ENCODE measurements at places on chromosomes 4 and X.

- DNase-seq: no peak
Measured at GRCh38 chrX:119646515-119646914, 40.3 kb upstream of the NKRF start.

DNA sequence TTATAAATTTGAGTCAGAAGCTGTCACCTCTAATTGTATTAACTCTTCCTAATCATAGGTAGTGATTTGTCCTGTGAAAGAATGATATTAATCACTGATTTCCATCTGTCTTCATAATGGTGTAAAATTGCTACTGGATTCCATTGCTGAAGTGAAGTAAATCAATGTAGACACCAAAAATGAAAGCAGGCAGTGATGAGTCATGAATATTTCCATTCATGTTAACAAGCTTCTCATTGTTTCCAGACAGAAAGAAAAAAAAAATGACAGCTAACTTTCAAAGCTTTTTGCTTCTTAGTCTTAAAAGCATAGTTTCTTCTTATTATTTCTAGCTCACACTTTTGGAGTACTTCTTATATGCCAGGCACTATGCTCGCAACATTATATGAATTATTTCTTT, 21.5 kb downstream of the FAM114A1 start:
- DNase-seq: peak; percentile 84

DNA sequence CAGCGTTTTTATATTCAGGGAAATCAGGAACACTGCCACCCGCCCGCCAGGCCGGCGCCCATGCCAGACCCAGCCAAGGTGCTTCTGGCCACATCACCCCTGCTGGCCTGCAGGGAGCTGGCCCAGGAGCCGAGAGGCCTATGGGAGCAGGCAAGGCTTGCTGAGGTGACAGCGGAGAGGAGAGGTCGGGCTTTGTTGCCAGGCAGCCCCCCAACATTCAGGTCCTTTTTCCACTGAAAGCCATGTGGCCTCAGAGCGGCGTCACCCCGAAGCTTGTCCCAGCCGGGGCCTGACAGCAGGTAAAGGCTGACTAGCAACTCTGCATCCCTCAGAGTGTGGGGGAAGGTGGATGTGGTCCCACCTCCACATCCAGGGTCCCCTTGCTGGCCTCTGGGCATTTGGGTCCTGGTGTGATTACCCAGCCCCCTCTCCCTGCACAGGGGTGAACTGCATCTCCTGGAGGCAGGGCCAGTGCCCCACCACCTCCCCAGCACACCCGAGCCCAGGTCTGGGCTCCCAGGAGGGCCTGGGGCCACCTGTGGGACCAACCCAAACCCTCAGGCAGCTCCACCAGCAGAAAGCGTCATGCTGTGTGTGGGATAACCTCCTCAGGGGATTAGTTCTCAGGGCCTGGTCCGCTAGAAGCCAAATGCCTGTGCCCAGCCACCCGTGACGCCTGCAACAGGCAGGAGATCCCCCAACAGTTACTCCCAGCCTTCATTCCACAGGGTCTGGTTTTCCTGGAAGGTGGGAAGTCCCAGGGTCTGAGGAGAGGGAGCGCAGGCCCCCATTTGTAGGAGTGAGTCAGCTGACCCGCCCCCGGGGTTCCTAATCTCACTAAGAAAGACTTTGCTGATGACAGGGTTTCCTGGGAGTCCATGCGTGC, at the start of gene PDE6B:
TSS of gene PDE6B (plus strand) at position 869 of the 886 bp plus-strand sequence. CDS start 54 bp downstream, outside the sequence.
- DNase-seq: no peak

DNA sequence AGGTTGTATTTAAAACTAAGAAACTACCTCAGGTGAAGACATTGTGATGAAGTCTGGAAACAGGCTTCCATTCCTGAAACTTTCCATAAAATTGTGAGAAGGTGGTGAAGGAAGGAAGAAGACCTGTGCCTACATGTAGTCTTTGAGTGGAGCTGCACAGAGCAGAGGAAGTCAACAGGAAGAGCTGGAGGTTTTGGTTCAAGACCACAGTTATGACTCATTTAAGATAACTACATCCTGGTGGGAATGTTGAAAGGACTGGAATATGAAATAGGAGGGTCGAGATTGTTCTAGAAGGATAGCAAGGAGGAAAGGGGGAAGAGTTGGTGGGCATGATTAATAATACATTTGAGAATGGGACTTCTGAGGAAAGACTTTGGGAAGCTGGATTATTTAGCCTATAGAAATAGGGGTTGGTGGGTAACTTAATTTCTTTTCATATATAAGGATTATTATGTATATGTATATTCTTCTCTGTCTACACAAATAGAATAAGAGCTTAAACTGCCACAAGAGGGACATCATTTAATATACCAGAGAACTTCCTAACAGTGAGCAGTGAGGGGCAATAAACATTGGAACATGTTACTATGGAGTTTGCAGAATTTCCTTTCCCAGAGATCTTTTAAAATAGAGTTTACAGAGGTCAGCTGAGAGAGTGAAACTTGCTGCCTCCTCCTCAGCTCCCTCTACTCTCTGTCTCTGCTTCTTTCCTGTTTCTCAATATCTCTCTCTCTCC, 23.5 kb downstream of the AWAT2 start:
- DNase-seq: no peak

DNA sequence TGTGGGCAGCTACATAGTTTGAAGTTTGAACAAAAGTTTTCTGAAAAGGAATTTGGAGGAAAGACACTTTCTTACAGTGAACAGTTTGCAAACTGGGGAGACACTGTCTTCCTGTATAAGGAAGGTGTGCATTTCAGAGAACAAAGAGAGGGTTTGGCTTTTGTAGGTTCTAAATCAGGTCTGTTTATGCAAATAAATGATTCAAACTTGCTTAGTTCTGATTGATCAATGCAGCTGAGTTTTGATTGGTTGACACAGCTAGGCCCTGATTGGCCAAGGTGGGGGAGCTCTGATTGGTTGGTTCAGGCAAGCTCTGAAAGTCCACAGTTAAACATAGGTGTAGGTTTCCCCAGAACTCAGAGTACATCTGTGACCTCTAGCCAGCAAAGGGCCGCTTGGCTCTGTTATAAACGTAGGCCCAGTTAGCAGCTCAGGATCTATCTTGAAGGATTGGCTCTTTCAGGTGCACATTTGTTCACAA, 63.0 kb upstream of the ENPP6 start:
- DNase-seq: no peak

DNA sequence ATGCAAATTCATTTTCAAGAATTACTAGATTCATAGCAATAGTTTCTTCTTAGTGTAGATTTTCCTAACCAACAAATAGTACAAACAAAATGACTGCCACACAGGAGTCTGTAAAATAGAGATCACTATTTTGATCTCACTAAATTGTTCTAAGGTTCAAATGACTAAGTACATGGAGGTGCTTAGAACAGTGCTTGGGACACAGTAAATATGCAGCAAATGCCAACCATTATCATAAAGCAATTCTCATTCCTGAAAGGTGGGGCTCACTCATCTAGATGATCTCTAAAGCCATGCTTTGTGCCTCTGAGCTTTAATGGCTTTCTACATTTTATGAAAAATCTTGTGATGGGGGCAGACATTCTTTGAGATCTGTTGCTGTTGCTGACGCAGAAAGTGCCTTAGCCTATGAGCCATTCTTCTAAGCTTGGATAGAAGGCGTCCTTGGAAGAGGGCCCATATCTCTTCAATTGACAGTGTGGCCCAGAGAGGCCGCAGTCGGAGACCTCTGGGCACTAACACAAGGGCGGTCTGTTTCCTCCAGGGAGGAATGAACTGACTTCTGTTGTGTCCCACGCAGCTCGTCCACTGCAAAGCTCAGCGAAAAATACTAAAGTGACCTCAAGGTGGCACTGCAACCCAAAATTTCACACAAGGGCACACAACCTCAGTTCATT, 23.5 kb downstream of the TLR10 start:
- DNase-seq: peak; percentile 46

DNA sequence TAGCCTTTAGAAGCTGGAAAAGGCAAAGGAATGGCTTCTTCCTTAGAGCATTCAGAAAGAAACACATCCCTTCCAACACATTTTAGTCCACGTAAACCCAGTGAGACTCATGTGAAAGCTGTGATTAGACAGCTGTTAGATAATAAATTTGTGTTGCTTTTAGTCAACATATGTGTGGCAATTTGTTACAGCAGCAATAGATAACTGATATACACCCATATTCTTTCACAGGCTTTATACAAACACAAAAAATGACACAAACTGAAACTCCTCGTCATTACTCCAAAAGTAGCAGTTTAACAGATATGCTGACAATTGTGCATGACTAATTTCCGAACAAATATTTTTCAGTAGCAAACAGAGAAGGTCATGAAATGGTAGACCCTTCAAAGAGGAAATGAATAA, 65.3 kb downstream of the ANTXR2 start:
- peak; percentile 63 for DNase-seq

GRCh38 chrX:149504226-149504914, 736 bp downstream of the IDS start:
- no peak for DNase-seq

GRCh38 chr4:175127314-175127713, 209.2 kb downstream of the ADAM29 start:
- DNase-seq: no peak

GRCh38 chrX:35115205-35115604, 172.6 kb downstream of the FAM47B start:
- DNase-seq: no peak

- DNase-seq: no peak
Measured at GRCh38 chr4:152480901-152481300, 55.0 kb downstream of the FBXW7 start.

DNA sequence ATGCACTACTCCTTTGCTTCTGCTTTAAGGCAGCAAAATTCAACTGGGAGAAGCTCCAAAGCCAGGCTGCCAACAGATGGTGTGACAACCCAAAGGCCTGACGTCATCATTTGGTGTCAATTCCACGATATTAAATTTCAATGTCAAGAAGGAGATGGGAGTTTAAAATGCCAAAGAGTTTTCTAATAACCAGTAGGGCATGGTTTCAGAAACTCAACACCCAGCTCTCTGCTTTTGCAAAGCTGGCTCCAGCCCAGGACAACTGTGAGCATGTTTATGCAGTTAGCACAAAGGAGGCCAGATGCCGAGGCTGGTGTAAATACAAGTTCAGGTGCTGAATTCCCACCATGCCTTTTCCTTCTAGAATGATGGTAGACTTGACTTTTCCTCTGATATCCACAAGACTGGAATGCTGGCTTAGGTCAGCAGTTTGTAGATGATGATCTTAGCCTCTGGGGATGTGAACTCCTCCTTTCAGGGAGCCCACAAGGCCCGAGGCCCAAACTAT, 67.3 kb downstream of the AFAP1 start:
- no peak for DNase-seq

- DNase-seq: no peak
Measured at GRCh38 chrX:71909956-71910355, 689 bp upstream of the NHSL2 start.

DNA sequence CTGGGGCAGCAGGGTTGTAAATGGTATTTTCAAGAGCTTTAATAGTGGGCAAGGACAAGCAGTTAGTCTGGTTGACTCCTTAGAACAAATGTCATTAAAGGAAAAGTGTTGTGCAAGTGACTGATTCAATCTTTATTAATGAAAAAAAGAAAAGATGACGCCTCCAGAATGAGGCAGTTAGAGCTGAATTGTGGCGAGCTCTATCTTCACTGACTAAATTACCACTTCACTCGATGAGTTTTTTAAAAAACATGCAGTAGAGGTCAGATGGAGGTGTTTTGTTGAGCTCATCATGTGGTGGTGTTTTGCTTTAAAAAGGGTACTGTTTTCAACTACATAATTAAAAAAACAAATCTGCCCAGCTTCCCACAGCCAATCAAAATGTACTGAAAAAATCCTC, 28.1 kb upstream of the TENM3 start:
- no peak for DNase-seq

GRCh38 chrX:125744914-125745313, 421.2 kb downstream of the DCAF12L2 start:
- DNase-seq: no peak

DNA sequence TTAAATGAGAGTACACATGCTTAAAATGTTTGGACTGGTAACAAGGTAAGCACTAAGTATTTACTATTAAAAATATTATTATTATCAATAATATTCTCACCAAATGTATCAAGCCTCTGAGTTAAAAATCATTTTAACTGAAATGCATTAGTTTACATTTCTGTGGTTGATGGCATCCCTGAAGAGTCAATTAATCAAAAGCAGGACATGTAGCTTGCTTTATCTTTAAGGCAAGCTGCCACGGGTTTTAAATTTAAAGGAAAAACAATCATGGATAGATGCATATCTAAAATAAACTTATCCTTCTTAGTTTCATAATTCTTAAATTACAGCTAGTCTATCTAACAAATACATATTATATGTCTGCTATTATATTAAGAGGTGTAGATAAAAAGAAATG, 584.8 kb upstream of the INTU start:
- DNase-seq: no peak

GRCh38 chr4:82104578-82104977, 269.2 kb downstream of the HNRNPD start:
- DNase-seq: no peak

DNA sequence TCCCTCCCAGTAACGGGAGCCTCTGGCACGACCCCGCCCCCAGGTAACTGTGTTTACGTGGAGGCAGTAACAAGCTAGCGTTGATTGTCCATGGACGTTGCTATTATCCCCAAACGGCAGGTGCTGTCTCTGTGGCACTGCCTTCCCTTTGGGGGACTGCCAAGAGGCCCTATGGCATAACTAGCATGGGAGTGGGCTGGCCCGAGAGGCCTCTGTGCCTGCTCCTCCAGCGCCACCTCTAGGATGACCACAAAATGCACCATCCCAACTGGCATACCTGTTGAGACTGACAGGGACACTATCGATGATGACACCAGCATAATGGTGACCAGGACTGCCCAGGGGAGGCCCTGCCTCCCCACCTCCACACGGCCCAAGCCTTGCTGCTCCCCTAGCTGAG, 1.5 kb downstream of the SRPK3 start:
- no peak for DNase-seq

DNA sequence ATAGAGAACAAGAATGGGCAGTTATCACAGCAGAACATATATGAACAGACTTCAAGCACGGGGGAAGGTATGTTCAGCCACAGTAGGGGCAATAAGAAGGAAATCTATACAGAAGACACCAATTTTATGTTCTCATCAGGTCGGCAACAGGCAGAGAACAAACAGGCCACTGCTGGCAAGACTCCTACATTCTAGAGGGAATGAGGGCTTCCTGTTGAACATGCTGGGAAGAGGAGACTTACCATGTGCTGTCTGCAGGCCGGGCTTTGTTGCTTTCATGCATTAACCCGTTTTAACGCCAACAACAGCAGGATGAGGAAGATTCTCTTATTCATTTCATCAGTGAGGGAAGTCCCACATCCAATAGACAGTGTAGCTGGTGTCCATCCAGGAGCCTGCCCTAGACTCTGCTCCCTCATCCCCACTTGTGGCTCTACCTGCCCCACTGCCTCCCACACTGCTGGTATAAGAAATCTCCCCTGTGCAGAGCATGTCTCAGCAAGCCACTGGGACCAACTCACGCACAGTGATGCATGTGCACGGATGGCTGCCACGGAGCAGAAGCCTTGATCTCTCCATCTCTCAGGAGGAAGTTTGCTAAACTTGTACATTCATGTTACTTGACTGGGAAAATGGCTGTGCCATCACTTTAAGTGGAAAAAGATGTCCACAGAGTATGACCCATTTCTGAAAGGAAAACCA, 84.5 kb downstream of the ACOX3 start:
- DNase-seq: no peak

DNA sequence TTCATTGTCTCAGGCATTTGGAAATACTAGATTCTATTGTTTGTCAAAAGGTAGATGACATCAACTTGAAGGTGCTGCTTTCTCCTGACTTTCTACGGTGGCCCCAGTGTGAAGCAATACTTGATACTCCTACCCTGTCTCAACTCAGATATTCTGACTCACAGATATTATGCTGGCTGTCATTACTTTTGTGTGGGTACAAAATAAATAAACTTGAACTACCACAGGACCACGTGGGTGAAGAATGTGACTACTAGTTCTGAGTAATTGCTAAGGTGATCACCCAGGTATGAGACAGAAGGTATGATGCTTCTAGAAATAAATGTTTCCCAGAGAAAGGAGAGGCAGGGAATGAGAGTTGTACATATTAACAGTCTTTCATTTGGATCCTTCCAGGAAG, 275.3 kb upstream of the SPOCK3 start:
- DNase-seq: no peak
